ENCODE measurements at places on chromosomes 3 and 15.

DNA sequence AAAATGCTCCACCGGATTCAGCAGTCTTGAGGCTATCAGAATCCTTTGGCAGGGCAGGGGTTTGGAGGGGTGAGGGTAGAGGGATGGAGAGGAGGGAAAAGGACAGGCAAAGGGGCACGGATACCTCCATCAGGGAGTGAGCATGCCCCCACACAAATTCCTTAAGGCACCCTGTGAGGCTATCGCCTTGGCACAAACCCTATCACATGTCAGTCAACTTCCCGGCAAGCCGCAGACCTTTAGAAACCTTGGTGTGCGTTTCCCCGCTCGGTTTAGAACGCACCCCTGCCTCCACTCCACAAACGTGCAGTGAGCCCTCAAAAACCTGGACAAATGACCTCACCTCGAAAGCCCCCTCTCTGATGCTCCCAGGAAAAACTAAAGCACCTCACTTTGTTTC, 422 bp upstream of the SETMAR start:
- DNase-seq: no peak

DNA sequence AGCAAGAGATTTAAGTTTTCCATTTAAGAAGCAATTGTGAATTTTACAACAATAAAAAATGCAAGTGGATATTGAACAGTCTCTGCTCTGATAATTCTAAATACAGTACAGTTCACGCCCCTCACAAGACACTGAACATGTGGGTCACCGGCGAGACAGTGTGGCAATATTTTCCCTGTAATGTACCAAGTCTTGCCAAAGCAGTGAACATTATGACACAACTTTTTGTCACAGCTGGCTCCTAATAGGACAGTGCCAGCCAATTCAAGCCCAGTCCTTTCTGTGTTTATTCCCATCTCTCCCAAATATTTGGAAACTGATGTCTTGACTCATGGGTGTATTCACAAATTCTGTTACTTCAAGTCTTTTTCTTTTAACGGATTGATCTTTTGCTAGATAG, 62.3 kb downstream of the PPARG start:
- no peak for DNase-seq

GRCh38 chr3:36900474-36901443, 44.1 kb downstream of the TRANK1 start:
- DNase-seq: no peak

DNA sequence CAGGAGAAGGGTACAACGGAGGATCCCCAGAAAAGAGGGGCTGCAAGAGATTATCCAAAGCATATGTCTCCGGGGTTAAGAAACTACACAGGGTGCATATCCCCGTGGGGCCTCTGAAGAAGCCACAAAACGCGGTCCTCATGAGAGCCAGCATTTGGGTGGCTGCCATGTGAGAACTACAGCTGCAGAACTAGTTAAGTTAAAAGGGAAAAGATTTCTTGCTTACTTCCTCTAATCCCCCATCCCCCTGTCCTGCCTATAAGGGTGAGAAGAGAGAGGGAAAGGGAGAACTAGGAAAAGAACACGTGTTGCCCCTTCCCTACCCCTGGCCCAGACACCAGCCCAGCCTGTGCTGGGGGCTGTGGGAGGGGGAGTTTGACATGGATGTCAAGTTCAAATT, 70.4 kb upstream of the PCSK6 start:
- DNase-seq: no peak

GRCh38 chr15:51181221-51181620, 86.5 kb upstream of the TNFAIP8L3 start:
- no peak for DNase-seq

GRCh38 chr3:158918008-158918407, 116.2 kb downstream of the MFSD1 start:
- DNase-seq: no peak

DNA sequence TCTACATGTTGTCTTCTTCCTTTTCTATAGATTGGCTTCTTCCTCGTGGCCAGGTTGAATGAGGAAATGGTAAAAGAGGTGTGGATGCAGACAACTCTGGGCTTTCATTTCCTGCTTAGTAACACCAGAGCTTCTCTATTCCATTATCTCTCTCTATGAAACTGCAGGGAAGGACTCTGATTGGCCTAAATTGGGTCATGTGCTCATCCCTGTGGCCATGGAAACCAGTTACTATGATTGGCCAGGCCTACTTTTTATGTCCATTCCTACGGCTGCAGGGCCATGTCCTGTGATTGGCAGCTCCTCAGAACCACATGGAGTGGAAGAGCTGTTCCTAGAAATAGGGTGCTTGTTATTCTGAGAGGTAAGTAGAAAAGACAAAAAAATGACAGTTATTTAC, 486.9 kb upstream of the ADAMTS9 start:
- no peak for DNase-seq

GRCh38 chr3:190058521-190059241, 62.0 kb downstream of the P3H2 start:
- no peak for DNase-seq

GRCh38 chr15:97899981-97900380, 60.5 kb upstream of the ARRDC4 start:
- no peak for DNase-seq

DNA sequence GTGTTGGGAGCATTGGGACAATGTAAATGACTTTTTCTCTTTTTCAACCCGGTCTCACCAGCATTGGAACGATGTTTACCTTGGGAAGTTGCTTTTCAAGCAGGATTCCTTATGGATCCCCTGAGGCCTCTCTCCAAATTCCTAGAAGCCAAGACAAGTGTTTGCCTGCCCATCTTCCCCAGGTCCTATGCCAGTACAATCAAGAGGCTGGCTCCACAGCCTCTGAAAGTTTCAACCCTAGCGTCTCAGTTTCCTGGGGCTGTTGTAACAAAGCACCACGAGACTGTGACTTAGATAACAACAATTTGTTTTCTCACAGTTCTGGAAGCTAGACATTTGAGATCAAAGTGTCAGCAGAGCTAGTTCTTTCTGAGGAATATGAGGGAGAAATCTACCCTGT, 347.2 kb upstream of the UMPS start:
- DNase-seq: no peak

DNA sequence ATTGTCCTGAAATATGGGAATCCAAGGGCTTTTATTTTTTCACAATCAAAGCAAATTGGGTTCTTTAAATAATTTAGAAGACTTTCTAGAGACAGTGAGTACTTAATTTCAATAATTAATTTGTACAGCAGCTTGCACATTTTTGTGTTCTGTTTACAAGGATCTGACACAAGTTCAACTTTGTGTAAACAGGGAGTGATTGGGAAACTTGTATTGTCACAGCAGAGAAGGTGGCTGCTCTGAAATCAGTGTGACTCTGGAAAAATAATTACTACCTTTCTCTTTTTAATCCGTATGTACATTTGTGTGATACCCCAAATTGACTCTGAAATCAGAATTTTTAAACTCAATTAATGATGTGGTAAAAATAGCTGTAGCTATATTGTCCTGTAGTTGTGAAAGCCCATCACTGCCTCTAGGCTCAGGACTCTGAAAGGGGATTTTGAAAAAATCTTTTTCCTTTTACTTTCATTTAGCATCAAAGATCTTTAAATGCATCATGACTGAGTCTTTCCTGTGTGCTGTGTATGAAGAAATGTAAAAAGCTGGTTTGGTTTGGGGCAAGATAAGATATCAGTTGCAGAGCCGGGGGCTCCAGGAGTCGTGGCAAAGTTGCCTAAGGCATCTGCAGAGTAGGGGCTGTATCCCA, 45.1 kb downstream of the MFSD1 start:
- no peak for DNase-seq

GRCh38 chr3:182521339-182521738, 272.0 kb upstream of the ATP11B start:
- DNase-seq: no peak

GRCh38 chr3:24495326-24495994, 810 bp upstream of the THRB start:
- DNase-seq: no peak

GRCh38 chr15:55606214-55606613, 18.1 kb upstream of the PYGO1 start:
- no peak for DNase-seq

GRCh38 chr3:184783319-184783718, 28.6 kb upstream of the VPS8 start:
- no peak for DNase-seq

- no peak for DNase-seq
Measured at GRCh38 chr3:111194048-111194447, 122.4 kb downstream of the NECTIN3 start.

GRCh38 chr15:58537033-58537432, 105.2 kb downstream of the LIPC start:
- no peak for DNase-seq

DNA sequence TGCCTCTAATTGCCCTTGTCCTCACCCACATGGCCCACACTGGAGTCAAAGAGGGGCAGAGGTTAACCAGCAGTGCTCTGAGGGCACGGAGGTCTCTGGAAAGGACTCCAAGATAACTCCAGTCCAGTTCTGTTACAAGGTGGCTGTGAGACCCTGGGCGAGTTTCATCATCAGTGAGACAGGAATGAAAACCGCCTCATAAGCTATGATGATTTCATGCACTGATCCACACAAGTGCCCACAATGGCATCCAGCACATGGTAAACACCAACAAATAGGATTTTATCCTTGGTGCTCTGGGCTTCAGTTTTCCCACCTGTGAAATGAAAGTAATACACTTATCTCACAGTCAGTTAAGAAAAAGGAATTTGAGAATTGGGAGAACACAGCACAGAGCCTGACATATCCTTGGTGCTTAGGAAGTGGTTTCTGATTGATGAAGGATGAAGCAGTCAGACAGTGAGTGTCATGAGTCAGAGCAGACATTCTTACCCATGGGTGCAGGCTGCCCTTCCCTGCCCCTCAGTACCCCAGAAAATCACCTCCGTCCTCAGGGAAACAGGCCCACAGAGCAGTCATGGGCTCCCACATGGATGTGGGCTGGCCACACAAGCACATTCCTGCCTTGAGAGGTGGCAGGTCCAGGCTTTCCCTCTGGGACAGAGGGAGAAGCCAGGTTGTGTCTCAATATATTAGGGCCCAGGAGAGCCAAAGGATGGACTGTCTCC, 48.4 kb downstream of the DAPK2 start:
- no peak for DNase-seq

GRCh38 chr3:116050311-116050915, 394.9 kb downstream of the LSAMP start:
- no peak for DNase-seq

- no peak for DNase-seq
Measured at GRCh38 chr3:69768438-69768837, 29.2 kb downstream of the MITF start.

DNA sequence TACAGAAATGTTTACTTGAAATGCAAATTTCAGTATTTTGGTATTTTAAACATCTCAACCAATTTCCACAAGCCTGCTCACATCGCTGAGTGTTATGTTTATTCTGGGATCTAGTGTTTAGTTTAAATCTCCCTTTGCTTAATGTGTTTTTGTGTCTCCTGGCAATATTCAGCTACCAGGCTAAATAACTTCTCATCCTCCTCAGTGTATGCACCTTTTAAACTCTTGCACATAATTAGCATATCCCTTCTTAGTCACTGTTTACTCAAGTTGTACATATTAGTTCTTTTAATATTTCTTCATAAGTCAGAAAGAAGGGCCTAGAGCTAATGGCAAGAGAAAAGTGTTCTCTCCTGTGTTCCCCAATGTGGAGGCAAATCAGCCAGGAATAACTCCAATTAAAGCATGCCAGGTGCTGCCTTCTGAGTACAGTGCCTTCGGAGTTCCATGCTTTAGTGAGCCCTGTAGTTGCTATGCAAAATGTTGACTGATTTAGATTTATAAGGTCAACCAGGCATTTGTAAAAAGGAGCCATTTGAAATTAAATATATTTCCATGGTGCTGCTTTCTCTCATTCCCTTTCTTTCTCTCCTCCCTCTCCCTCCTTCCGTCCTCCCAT, 234.3 kb downstream of the GAP43 start:
- DNase-seq: no peak

GRCh38 chr3:170621256-170621655, 35.4 kb upstream of the SLC7A14 start:
- DNase-seq: no peak

- no peak for DNase-seq
Measured at GRCh38 chr3:13105181-13105895, 32.1 kb upstream of the IQSEC1 start.

GRCh38 chr15:34616613-34617012, 33.2 kb upstream of the GOLGA8B start:
- DNase-seq: no peak

DNA sequence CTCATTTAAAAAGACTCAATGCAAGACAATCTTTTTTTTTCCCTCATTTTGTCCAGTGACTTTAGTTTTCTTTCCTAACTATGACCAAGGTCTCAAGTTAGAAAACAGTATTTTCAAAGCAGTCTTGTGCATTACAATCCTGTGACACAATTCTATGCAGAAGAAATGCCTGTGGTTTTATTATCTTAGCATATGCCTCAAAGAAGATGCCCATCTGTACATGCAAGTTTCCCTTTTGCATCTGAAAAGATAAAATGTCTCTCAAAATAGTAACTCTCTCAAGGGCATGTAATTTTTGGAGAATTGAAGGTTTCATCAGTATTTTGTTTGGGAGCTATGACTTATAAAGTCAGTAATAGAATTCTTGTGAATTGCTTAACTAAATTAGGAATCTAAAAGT, 292.0 kb upstream of the SUCLG2 start:
- DNase-seq: no peak

GRCh38 chr3:81863756-81864155, 102.3 kb upstream of the GBE1 start:
- no peak for DNase-seq

DNA sequence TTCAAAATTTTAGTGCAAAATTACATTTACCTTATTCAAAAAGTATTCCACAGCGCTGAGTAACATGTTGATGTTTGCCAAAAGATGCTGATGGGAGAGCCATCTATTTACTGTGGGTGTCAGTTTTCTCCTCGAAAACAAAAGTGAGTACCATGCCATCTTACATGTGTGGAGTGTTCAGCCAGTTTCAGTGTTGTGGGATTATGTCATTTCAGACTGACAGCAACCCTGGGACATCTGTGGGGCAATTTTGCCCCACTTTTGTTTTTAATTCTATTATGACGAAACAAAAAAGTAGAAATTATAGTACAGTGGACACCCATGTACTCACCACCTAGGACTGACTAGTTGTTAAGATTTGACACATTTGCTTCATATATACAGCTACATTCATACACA, 19.6 kb downstream of the SLCO3A1 start:
- no peak for DNase-seq

DNA sequence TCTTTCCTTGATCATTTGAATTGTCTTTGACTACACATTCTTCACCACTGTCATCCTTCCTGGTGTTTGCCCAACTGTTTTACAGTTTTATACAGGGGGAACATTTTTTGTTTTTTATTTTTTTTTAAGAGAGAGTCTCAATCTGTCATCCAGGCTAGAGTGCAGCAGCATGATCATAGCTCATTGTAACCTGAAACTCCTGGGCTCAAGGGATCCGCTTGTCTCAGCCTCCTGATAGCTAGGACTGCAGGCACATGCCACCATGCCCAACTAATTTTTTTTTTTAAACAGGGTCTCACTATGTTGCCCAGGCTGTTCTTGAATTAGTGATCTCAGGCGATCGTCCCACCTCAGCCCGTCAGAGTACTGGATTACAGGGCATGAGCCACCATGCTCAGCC, 222.6 kb downstream of the BBX start:
- DNase-seq: no peak

- DNase-seq: no peak
Measured at GRCh38 chr15:78620021-78620526, 722 bp downstream of the CHRNA3 start.

Measured in T-helper 2 cell (primary cell).